BE2C (cell line): ENCODE measurements at places on chromosomes 11 and 22.

GRCh38 chr22:22576244-22576988, 17.4 kb upstream of the PRAME start:
- peak; percentile 78 for DNase-seq

GRCh38 chr11:724778-725386, 18.9 kb downstream of the EPS8L2 start:
- no peak for DNase-seq

DNA sequence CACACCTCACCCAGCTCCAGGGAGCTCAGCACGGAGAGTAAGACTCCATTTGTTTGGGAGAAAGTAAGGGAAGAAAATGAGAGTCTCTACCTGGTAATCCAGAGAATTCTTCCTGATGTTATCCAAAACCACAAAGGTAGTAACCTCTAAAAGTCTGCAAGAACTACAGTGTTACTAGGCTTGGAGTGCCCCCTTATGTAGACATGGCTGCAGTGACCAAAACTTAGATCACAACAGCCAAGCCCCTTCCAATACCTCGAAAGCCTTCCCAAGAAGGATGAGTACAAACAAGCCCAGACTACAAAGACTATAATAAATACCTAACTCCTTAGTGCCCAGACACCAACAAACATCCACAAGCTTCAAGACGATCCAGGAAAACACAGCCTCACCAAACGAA, 4.9 kb downstream of the UBE2L6 start:
- no peak for DNase-seq

DNA sequence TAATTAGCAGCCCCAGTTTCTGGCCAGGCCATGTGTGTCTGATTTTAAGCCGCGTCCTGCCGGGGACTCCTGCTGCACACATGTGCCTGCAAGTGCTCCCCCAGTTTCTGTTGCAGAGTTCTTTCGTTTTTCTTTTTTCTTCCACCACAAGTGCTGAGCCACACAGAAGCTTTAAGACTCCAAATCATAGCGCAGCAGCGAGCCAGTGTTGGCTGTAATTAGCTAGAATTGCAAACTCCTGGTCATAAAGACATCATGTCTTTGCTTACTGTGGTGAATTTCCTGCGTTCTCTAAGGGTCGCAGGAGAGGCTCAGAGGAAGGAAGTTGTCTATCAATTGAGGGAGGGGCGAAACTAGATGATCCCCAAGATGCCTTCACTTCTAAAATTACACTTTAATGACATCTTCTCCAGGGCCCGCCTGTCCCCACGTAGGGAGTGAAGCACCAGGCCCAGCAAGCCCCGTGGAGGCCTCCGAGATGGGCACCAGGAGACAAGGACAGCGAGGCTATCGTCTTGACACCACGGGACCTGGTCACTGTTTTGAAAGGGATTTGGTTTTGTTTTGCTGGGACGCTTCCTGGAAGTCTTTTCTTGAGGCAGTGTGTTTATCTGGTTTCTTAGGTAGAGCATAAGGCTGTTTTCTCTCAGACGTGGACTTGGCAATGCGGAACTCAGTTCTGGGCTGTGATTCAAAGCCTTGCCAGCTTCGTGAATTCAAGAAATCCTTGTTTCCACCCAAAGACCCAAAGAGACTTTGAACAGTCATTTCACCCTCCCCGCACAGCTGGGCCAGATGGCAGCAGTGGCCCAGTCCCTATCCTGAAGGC, 71.8 kb downstream of the UBASH3B start:
- DNase-seq: no peak

DNA sequence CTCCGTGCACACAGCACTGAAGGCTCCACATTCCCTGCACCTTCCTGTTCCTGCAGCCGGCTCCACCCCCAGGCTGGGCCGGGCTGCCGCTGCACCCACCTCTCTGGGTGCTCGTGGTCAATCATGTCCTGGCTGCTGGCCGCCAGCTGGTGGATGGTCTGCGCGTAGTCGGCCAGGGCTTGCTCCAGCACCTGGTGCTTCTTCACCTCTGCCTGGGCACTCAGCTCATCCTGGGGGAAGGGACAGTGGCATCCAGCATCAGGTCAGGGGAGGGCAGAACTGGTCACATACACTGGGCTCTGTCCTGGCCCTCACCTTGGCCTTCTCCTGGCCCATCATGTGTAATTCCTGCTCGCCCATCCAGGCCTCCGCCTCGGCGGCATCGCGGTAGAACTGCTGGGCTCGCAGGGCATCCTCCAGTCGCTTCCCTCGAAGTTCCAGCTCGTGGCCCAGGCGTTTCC, 15.2 kb upstream of the RBM4B start:
- no peak for DNase-seq

DNA sequence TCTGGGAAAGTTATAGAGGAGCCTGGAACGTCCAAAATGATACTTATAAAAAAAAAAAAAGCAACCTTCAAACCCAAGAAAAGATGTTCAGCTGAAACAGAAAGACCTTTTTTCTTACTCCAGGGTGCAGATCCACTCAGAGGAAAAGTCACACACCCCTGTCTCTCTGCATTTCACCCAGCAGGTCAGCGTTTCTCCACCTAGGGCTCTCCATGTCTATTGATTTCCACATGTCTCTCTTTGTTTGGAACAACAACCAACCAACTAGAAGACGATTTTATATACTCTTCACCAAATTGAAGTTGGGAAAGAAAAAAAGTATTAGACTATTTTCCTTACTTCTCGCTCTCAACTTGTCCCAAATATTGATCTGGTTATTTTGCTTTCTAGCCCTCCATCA, 42.2 kb upstream of the BLID start:
- DNase-seq: no peak

DNA sequence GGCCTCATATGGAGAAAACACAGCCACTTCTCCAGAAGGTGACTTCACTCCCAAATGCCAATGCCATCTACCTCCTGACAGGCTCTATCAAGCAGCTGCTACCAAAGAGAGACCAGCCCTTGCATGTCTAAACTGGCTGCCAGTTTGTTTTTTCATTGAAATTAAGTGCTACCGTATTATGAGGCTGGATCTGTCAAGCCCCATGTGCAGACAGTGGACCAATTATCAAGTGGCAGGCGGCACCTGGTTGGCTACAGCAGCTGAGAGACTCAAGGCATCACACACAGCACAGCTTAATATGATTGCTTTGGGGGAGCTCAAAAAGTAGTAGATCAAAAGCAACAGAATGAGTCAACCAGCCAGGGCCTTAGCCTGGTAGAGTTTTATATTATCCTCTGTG, 1293.0 kb upstream of the TENM4 start:
- no peak for DNase-seq

- no peak for DNase-seq
Measured at GRCh38 chr22:43011079-43011478, 3.9 kb downstream of the PACSIN2 start.

DNA sequence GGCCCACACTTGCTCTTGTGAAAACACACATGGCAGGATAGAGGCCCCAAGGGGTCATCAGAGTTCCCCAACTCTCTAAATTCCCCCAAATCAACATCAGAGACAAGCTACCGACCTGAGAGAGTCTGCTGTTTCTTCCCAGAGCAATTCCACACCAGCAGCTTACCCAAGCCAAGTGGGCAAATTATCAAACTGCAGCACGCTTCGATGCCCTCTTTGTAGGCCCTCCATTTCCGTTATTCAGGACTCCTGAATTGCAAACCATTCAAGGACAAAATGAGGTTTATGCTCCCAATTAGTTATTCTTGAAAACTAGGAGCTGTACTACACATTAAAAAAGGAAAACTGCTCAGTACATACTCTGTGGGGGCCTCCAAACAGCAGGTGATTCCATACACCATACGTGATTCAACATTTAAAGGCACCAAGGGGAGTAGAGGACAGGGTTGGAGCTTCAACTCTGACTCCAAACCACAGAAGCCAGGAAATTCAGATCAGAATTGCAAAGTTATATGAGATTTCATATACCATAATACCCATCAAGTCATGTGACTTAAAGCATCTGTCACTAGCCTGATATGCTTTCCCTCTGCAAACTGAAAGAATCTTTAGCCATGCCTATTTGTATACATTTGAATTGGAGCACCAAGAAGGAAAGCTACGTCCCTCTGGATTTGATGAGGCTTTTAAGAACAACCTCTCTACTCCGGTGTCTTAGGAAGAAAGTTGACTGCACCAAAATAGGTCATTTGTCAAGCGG, 234.8 kb downstream of the CADM1 start:
- no peak for DNase-seq

- DNase-seq: no peak
Measured at GRCh38 chr22:30268331-30268730, 1.7 kb upstream of the OSM start.

- no peak for DNase-seq
Measured at GRCh38 chr11:808427-809286, 1.1 kb upstream of the RPLP2 start.

DNA sequence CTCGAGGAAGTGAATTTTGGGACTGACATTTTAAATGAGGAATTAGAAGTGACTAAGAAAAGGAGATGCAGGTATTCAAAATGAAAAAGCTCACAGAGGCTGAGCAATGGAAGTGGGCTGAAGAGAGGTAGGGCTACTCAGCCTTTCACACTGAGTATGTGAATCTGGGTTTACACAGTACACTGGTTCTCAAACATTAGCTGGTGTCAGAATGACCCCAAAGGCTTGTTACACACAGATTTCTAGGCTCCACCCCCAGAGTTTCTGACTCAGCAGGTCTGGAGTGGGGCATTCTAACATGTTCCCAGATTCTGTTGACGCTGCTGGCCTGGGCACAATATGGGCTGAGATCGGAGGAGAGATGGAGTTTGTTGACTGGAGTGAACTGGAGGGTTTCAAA, 32.8 kb downstream of the CADM1 start:
- peak; percentile 30 for DNase-seq

GRCh38 chr11:76201672-76202412, 4.5 kb downstream of the WNT11 start:
- no peak for DNase-seq

DNA sequence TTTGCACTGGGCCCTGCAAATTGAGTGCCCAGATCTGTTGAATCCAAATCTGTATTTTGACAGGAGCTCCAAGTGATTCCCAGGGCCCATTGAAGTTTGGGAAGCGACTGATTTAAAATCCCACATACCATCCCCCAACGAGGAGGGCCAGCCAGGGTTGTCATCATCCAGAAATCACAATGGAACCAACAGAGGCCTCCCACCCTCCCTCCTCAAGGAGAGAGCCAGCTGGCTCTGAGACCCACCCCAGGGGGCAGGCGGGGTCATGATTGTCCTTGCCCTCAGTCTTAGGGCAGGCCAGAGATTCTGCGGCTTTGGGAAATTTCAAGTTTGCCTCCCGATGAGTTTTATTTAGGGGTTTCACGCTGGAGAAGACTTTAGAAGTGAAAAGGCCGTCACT, 358.2 kb downstream of the MN1 start:
- DNase-seq: no peak

DNA sequence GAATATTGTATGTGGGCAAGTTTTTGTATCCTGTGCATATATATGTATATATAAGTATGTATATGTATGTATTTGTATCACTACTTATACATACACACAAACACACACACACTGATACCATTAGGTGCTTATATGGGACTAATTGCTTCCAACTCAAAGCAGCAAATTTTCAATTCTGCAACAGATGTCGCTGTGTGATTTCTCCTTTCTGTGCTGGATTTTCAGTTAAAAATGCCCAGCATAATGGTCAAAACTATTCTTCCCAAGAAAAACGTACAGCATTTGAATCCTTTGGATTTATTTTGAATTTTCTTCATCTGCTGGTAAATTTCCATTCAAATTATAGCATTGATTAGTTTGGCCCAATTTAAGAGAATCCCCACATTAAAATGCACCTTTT, 4.3 kb downstream of the CADM1 start:
- DNase-seq: no peak

GRCh38 chr11:16166571-16166970, 189.8 kb downstream of the SOX6 start:
- no peak for DNase-seq

DNA sequence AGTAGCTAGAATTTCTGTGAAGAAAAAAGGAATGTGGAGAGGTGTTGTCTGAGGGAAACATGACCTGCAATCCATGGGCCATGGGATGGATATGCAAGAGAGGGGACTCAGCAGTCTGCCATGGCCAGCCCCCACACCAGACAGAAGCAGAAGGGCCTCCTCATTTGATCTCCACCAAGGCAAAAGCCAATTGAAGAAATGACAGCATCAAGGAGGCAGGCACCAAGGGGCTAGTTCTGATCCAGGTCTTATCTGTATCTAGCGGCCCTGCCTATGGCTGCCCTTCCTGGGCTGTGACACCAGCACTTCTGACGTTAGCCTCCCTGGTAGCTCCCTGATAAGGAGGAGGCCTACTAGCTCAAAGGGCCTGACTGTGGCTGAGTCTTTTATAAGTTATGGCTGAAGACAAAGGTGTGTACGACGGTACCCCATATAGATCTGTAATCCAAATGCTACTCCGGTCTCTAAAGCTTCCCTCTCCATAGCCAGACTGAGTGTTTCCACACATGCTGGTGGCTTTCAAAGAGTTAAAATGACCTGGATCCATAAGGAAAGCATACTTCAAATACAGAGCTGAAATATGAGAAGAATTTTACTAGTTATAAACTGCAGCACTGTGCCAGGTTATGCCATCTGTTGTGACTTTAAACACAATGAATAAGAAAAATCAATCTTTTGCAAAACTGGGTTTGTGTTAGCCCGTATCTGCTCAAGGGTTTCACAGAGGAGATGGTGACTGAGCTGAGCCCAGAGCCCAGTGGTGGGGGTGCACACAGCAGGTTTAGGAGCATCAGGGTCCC, 34.4 kb downstream of the HIRA start:
- no peak for DNase-seq

DNA sequence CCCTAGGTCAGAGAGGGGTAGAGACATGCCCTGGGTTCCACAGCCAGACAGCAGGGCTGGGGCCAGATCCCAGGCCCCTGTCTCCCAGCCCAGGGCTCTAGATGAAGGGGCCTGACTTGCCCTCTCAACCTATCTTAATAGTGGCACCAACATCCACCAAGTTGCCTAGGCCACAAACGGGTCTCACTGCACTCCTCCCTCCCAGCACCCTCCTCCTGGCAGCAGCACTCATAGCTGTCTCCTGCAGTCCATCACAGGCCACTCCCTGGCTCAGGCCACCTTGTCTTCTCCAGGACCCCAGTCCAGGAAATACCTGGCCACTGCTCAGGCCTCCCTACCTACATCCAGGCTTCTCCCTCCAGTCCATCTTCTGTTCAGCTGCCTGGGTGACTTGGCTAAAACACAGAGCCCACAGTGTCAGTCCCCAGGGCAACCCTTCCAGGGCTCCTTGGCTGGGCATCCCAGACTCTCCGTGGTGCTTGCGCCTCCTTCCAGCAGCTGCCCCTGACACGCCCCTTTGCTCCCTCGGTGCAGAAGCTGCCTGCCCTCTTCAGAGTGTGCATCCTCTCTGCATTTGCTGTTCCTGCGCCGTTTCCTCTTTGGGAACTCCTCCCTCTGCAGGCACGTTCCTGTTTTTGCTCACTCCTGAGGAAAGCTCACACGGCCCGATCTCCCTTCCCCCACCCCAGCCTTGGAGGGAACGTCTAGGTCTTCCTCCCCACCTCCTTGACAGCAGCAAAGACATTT, 40.5 kb downstream of the LRRC32 start:
- no peak for DNase-seq

GRCh38 chr11:19817265-19817851, 104.7 kb downstream of the NAV2 start:
- no peak for DNase-seq
